ACHN (cell line): ENCODE measurements at places on chromosomes 3 and 15.

- no peak for DNase-seq
Measured at GRCh38 chr3:54511766-54512365, 389.5 kb downstream of the CACNA2D3 start.

DNA sequence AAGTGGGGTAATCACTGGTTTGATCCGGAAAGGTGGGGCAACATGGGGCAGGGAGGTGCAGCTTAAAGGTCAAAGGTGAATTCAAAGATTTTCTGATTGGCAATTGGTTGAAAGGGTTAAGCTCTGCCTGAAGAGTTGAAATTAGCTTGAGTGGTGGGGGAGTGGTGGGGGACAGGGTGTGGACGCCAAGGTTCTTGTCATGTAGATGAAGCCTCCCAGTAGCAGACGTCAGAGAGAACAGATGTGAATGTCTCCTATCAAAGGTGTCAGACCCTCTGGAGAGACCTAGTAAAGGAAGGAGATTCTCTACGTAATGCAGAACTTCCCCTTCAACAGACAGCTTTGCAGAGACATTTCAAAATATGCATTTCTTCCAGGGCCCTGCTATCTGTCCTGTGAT is 62.8 kb downstream of the ABCC5 start:
- DNase-seq = no peak

DNA sequence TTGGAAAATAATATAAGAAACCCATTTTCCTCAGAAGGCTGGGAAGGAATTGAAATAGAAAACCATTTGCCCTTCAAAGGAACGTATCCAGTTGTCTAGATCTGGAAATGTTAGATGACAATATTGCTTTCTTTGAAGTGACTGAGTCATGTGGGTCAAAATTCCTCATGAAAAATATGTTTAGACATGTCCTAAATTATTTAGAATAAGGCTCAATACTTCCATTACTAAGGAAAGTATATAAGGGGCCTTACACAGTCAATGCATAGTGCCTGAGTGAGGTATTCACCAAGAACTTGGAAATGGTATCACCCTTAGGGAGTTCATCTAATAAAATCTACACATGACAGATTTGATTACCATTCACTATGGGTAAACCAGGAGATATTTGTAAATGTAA is 619.8 kb upstream of the KCNMB2 start:
- no peak for DNase-seq

DNA sequence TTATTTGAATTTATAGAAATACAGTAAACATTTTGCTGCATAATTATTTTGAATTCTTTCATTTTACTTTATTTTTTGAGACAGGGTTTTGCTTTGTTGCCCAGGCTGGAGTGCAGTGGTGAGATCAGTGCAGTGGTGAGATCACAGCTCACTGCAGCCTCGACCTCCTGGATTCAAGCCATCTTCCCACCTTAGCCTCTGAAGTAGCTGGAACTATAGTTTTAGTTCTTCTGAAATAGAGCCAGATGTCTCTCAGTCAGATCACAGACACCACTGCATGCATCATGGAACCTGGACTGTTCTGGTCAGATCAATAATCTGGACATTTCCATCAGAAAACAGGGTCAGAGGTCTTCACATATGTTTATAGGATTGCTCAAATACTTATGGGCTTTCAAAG is 7.9 kb downstream of the RPLP1 start:
- DNase-seq = no peak

- DNase-seq = peak; percentile 23
Measured at GRCh38 chr3:67863869-67864268, 209.5 kb upstream of the SUCLG2 start.

- DNase-seq = no peak
Measured at GRCh38 chr3:24180616-24181015, 235.5 kb downstream of the NR1D2 start.

GRCh38 chr15:72423256-72423655 is 25.2 kb downstream of the TMEM202 start:
- no peak for DNase-seq

- peak; percentile 26 for DNase-seq
Measured at GRCh38 chr15:42154212-42154941, 2.1 kb downstream of the PLA2G4F start.

DNA sequence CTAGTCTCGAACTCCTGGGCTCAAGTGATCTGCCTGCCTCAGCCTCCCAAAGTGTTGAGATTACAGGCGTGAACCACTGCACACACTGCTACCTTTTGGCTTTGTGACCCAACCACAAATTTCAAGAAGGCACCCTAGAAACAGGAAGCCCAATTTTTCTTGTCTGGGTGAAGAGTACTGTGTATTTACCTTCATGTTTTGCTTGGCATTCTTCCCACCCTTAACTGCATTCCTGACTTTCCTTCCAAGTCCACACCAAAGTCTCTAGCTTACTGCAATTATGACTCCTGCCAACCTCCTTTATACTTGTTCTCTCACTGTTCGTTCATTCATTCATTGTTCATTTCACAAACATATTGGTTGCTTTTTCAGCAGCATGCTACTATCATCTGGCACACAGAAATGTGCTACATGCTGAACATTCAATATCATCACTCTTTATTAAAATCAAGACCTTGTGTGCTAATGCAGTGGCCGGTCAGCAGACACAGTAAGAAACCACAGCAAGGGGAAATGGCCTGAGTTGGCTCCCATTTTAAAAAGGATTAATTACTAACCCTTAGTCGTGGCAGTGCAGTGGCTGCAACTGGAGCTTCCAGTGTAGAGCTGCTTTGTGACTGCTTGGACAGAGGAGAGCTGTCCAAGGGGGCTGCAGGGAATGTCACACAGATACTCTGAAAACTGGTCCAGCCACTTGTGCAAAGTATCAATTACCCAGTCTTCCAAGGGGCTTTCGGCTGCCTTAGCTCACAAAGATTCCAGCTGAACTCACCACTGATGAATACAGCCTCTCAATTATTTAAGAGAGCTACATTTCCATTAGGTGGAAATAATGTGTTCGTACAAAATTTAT is 94.0 kb downstream of the ETFA start:
- DNase-seq = no peak

DNA sequence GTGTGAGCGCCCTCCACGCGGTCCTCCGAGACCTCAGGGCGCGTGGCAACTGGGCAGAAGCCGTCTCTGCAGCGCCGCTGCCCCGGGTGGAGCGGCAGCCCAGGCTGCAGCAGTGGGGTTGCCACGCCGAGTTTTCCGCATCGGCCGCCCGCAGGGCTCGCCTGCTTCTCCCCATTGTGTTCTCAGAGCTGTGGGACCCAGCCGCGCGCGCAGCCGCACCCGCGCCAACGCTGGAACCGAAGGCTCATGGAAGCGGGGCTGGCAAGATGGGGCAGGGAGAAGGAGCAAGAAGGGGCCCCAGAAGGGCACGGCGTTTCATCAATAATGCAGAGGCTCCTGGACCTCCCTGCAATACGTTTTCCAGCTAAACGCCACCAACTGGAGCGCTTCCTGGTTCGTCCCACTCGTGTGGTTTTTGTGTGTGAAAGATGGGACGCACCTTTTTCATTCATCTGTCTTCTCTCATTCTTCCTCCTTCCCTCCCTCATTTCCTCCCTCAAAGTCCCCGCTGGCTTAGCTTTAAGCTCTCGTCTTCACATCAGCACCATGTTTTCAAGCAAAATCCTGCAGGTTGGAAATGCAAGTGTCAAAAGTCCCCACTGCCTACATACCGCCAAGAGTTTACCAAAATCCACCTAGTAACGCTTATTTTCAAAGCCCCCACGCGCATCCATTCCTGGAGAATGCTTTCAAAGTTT is 1.2 kb downstream of the ROBO1 start:
- no peak for DNase-seq

- no peak for DNase-seq
Measured at GRCh38 chr3:16114429-16114828, 60.1 kb upstream of the GALNT15 start.

DNA sequence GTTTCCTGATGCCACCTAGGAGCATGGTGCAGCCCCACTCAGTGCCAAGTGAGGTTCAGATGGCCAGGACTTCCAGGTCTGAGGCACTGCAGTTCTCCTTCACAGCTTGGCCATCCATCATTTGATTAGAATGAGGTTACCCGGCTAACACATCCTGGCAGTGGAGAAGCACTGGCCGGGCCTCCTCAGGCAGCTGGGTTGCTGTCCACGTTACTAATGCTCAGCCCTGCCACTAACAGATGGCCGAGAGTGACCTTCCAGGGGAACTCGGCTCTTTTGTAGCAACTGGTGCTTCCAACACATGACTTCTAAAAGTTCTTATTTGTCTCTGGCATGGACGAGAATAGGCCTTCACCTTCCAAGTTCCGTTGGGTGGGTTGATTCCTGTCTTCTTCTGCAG is 204.6 kb upstream of the CFAP20DC start:
- DNase-seq = no peak

DNA sequence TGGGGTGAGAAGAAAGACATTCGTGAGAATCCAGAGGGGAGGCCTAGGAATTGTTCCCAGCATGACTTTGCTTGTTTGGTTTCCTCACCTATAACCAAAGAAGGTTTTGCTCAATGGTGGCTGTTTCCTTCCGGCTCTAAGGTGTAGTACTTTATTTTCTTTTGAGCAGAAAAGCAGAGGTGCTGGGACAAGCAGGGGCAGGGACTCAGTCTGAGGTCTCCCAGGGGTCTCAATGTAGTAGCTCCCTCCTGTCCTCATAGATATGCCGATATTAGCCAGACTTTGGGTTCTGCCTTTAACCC is 41.6 kb downstream of the ZBTB38 start:
- no peak for DNase-seq

GRCh38 chr3:46029953-46030543 is 2.8 kb upstream of the XCR1 start:
- no peak for DNase-seq

DNA sequence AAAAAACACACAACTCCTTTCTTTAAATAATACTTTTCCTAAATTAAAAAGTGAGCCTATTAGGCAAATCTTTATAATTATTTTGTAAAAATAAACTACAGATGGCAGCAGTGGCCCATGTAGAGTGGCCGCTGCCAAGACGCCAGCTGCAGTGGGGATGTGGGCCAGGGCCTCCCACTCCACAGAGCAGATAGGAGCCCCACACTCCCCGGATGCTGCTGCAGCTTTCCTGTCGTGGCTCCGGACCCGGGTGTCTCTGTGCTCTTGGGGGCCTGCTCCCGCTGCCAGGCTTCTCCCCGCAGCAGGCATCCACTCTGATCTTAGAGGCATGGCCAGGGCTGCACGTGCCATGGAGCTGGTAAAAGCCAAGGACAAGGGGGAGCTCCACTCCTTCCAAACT is 67.5 kb downstream of the PROS1 start:
- DNase-seq = no peak

- DNase-seq = no peak
Measured at GRCh38 chr15:35777061-35777460, 231.1 kb upstream of the DPH6 start.

DNA sequence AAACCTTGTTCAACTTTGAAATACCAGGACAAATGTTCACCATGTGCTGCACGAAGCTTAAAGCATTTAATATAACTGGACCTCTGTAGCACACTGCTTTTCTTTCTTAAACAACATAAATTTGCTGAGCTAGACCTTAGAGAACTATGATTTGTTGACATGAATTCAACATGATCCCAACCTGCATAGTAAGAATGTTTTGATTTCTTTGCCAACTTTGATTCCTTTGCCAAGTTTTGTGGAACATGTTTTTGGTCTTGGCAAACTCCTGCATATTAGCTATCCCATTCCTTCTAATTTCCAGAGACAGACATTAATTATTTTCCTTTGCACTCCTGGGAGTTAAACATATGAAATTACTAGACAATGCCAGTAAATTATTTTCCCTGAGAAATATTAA is 197.2 kb upstream of the RBMS3 start:
- no peak for DNase-seq

GRCh38 chr3:131976448-131976847 is 58.4 kb downstream of the CPNE4 start:
- DNase-seq = no peak

GRCh38 chr3:166957121-166957520 is 423.0 kb downstream of the ZBBX start:
- no peak for DNase-seq

DNA sequence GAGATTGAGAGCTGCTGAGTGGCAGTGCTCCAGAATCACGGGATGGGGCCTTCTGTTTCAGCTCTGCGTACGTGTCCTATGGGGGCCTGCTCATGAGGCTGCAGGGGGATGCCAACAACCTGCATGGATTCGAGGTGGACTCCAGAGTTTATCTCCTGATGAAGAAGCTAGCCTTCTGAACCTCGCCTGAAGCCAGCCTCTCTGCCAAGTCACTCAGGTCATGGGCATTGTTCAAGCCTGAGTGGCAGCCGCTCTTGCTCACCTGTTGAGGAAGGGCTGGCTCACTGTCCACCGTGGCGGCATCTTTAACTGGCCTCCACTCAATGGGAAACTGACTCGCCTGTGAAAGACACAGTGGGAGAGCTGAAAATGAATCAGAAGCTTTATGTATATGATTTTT is 6.6 kb downstream of the POLR2H start:
- DNase-seq = no peak

GRCh38 chr3:153379516-153379915 is 217.5 kb downstream of the RAP2B start:
- no peak for DNase-seq

GRCh38 chr3:89340408-89340807 is 233.0 kb downstream of the EPHA3 start:
- no peak for DNase-seq

DNA sequence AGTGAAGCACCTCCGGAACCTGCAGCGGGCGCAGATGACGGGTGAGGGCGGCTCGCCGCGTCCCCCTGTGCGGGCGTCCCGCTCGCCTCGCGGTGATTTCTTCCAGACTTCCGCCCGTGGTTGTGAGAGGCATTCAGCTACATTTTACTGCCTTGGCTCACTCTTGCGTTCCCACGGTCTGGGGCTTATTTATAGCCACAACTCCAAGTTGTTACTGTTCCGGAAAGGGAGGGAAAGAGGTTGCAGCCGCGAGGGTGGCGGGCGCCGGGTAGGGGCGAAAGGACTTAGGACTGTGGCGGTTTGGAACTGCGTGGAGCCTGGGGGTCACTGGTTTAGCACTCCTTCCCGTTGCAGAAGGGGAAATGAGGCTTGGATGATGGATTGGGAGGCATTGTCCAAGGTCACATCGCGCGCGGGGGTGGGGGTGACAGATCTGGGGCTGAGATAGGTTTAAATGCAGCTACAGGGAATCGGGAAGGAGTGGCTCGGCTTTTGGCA is 1.1 kb downstream of the HES1 start:
- DNase-seq = peak; percentile 48

GRCh38 chr15:75200765-75201615 is 692 bp upstream of the C15orf39 start:
- no peak for DNase-seq

DNA sequence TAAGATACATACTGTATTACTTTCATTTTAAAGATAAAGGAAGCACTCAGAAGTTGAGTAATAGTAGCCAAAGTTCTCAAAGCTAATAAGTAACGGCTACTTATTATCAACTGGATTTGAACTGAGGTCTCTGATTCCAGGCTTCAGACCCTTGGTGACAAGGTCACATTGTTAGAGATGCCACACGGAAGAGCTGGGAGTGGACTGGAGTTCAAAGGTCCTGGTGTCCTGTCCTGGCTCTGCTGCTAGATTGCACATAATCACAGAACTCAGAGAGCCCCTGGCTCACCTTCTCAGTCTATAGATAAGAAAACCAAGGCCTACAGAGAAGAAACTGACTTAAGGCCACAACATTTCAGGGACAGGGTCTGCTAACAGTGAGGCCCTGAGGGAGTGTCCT is 75.3 kb downstream of the MYLK start:
- DNase-seq = no peak

GRCh38 chr15:40096094-40096891 is 12.4 kb downstream of the BMF start:
- no peak for DNase-seq
